ENCODE measurements at places on chromosomes 7 and 10.
A peak's percentile ranks its signal among the peaks of the same experiment; 100 is the strongest.

- peaks cover 6% of the 10 kb centered on the region for H3K36me3 ChIP-seq
- no peak overlapping the region for H3K27ac ChIP-seq
- peaks cover 42% of the 10 kb centered on the region for H3K27me3 ChIP-seq
- peaks cover 13% of the 10 kb centered on the region for H3K4me1 ChIP-seq
- peak overlapping the region; percentile 89 for H3K4me3 ChIP-seq
These were observed 31.1 kb downstream of the SKIDA1 start for GRCh38 chr10:21494191-21495001.

DNA sequence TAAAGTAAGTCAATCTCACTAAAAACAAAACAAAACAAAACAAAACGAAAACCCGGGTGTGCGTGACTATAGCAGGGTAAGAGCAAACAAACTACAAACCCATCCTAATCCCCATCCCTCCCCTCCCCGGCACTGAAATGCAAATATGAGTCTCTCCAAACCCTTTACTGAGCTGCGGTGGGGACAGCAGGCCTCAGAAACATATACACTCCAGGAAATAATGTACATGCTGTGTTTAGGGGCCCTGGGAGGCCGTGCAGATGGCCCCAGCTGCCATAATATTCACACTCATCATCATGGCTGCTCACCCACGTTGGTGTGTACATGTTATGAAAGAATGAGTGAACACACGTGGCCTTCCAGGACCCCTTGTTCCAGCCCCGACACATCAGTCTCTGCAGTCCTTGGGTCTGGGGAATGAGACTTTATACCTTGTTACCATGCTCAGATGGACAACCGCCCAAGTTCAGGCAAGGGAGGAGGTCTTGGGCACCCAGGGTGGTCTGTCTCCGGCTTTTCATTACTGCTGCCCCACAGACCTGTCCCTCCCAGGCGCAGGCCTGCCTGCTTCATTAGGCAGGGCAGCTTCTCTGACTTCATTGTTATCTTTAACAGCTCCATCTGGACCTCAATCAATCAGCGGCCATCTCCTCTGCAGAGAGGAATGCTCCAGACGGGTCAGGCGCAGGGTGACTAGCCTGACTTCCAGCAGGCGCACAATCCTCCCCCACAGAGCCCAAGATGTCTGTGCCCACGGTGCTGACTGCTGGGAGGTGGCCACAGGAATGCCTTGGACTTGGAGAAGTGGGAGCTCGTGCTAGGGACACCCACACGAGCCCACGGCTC, 20.6 kb downstream of the HSPA12A start:
- H3K4me3 ChIP-seq = no peak overlapping the region
- H3K27ac ChIP-seq = no peak overlapping the region
- H3K4me1 ChIP-seq = no peaks in the 10 kb centered on the region
- H3K27me3 ChIP-seq = peaks cover 26% of the 10 kb centered on the region

- no peaks in the 10 kb centered on the region for H3K27me3 ChIP-seq
- no peak for DNase-seq
- no peak overlapping the region for H3K4me3 ChIP-seq
- H3K36me3 ChIP-seq = no peaks in the 10 kb centered on the region
- no peak overlapping the region for H3K27ac ChIP-seq
- H3K4me1 ChIP-seq = no peaks in the 10 kb centered on the region
These were observed 23.5 kb downstream of the CPEB3 start for GRCh38 chr10:92267343-92267742.

- no peak overlapping the region for H3K4me3 ChIP-seq
- no peaks in the 10 kb centered on the region for H3K4me1 ChIP-seq
- no peak overlapping the region for H3K27ac ChIP-seq
These were observed 252.2 kb upstream of the YAE1 start for GRCh38 chr7:39313974-39314373.

DNA sequence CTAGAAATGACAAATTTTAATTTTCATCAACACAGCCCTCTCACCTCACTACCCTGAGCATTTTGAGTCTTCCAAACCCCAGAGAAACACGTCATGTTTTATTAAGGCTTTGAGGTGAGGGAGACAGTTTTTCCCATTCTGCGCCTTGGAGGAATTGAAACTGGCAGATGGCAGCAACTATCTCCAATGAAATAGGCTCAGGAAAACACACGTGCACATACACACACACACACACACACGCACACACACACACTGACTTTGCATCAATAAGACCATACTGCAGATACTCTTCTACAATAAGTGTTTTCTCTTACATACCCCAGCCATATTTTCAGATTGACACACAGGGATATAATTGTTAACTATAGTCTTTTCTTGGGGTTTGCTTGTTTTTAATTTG, 3.2 kb upstream of the SFTPA2 start:
- peaks cover 4% of the 10 kb centered on the region for H3K4me1 ChIP-seq
- no peak for DNase-seq
- no peaks in the 10 kb centered on the region for H3K36me3 ChIP-seq
- H3K27me3 ChIP-seq = peaks cover 45% of the 10 kb centered on the region
- H3K27ac ChIP-seq = no peak overlapping the region
- H3K4me3 ChIP-seq = no peak overlapping the region

DNA sequence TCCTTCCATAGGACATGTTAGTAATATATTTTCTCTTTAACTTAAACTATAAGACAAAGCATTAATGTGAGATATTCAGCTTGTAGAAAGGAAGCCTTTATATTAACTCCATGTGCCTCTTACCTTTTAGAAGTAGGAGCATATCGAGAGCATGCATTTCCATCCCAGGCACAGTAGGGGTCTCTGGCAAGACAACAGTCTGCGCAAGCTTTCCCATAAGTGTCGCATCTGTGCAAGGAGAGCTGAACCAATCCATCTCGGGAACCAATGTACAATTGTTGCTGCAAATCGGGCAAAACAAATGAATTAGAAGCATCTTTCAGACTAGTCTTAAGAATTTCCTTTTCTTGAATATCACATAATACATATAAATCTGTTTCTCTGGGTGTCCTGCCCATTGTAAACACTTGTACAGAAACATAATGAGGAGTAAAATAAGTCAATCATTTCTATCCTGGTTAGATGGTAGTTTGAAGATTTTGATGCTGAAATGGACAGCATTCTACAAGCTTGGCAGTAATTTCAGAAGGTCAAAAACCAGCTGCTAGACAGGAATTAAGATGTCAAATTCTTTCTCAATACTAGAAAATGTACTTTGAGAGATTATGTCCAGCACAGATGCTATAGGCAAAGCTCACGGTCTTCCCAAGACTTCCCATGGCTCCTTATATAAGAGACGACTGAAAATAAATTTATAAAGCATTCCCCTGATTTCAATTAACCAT, 171.8 kb downstream of the SEMA3D start:
- H3K27me3 ChIP-seq = no peaks in the 10 kb centered on the region
- H3K4me3 ChIP-seq = no peak overlapping the region
- no peak for DNase-seq
- H3K27ac ChIP-seq = no peak overlapping the region
- no peaks in the 10 kb centered on the region for H3K36me3 ChIP-seq
- H3K4me1 ChIP-seq = no peaks in the 10 kb centered on the region

DNA sequence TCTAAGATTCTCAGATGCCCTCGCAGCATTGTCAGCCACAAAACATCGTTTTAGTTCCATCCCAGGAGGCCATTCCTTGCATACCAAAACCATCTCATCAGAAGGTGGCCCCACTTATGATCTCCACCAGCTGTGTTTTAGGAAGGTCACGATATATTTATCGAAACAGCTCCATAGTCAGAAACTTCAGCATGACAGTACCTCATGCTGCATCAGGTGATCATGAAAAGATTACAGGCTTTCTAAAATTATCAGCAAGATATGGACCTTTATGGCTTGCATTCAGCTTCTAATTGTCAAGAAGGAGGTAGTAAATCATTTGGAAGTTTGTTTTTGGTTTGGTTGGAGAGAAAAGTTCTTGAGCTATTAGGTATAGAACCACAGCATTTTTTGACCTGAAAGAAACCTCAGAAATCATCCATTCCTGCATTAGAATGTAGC, 20.0 kb downstream of the JAZF1 start:
- H3K4me3 ChIP-seq = no peak overlapping the region
- no peaks in the 10 kb centered on the region for H3K27me3 ChIP-seq
- no peak overlapping the region for H3K27ac ChIP-seq
- no peak for DNase-seq
- peaks cover 3% of the 10 kb centered on the region for H3K36me3 ChIP-seq

- no peaks in the 10 kb centered on the region for H3K4me1 ChIP-seq
- H3K27me3 ChIP-seq = no peaks in the 10 kb centered on the region
- no peak overlapping the region for H3K4me3 ChIP-seq
- H3K36me3 ChIP-seq = no peaks in the 10 kb centered on the region
- no peak for DNase-seq
These were observed 173.6 kb downstream of the KIAA1217 start for GRCh38 chr10:24382596-24382978.

- no peaks in the 10 kb centered on the region for H3K4me1 ChIP-seq
- H3K36me3 ChIP-seq = no peaks in the 10 kb centered on the region
- DNase-seq = no peak
- no peak overlapping the region for H3K4me3 ChIP-seq
- H3K27ac ChIP-seq = no peak overlapping the region
- no peaks in the 10 kb centered on the region for H3K27me3 ChIP-seq
These were observed 950.3 kb downstream of the SORCS1 start for GRCh38 chr10:106214243-106214642.

GRCh38 chr7:12888717-12889116, 201.3 kb downstream of the ARL4A start:
- no peak overlapping the region for H3K27ac ChIP-seq
- no peaks in the 10 kb centered on the region for H3K4me1 ChIP-seq
- DNase-seq = no peak
- no peaks in the 10 kb centered on the region for H3K36me3 ChIP-seq
- peaks cover 7% of the 10 kb centered on the region for H3K27me3 ChIP-seq

DNA sequence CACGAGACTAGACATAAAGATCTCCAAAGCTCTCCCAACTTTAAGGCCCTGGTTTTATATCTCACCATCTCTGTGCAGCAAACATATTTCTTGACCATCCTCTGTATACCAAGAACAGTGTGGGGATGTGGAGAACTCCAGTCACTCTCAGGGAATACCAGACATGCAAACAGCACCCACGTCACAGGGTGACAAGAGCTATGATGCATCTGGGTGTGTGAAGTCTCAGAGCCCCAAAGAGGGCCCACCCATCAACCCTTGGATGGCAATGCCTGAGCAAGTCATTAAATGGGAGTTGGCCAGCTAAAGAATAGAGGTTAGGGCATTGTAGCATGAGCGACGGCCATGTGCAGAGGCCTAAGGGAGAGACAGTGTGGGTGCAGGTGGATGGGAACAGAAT, 373.5 kb upstream of the BMPER start:
- H3K4me1 ChIP-seq = peaks cover 15% of the 10 kb centered on the region
- no peak overlapping the region for H3K4me3 ChIP-seq
- DNase-seq = no peak
- H3K27ac ChIP-seq = no peak overlapping the region
- no peaks in the 10 kb centered on the region for H3K27me3 ChIP-seq
- peaks cover 3% of the 10 kb centered on the region for H3K36me3 ChIP-seq

DNA sequence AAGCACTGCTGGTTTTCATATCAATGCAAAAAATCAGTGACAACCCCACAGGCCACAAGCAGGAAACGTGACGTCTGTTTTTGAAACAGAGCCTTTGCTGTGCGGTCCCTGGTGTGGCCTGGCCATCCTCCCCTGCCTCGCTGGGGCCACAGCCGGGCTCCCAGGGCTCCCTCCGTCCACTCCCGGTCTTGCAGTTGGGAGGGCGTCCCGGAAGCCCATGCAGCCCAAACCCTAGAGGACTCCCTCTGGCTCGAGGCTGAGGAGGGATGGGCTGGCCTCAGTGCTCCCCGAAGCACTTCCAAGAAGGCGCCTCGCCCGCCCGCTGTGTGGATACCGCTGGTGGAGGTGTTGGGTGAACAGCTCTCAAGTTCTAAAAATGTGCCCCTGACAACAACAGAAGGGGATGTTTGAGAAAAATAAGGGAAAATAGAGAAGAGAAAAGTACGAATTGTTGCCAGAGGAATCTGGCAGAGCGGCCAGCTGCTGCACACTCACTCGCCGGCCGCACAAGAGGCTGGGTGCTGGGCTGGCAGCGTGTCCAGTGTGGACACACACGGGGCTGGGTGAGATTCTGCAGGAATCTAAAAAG, 73.5 kb downstream of the ZRANB1 start:
- peaks cover 13% of the 10 kb centered on the region for H3K4me1 ChIP-seq
- H3K27me3 ChIP-seq = peaks cover 65% of the 10 kb centered on the region
- H3K36me3 ChIP-seq = peaks cover 4% of the 10 kb centered on the region
- peak overlapping the region; percentile 66 for H3K4me3 ChIP-seq
- DNase-seq = peak; percentile 18
- H3K27ac ChIP-seq = peak overlapping the region; percentile 66

GRCh38 chr10:51302316-51302715, 228.0 kb downstream of the PRKG1 start:
- no peak overlapping the region for H3K27ac ChIP-seq
- DNase-seq = no peak
- H3K36me3 ChIP-seq = no peaks in the 10 kb centered on the region
- H3K4me1 ChIP-seq = no peaks in the 10 kb centered on the region
- H3K27me3 ChIP-seq = no peaks in the 10 kb centered on the region

DNA sequence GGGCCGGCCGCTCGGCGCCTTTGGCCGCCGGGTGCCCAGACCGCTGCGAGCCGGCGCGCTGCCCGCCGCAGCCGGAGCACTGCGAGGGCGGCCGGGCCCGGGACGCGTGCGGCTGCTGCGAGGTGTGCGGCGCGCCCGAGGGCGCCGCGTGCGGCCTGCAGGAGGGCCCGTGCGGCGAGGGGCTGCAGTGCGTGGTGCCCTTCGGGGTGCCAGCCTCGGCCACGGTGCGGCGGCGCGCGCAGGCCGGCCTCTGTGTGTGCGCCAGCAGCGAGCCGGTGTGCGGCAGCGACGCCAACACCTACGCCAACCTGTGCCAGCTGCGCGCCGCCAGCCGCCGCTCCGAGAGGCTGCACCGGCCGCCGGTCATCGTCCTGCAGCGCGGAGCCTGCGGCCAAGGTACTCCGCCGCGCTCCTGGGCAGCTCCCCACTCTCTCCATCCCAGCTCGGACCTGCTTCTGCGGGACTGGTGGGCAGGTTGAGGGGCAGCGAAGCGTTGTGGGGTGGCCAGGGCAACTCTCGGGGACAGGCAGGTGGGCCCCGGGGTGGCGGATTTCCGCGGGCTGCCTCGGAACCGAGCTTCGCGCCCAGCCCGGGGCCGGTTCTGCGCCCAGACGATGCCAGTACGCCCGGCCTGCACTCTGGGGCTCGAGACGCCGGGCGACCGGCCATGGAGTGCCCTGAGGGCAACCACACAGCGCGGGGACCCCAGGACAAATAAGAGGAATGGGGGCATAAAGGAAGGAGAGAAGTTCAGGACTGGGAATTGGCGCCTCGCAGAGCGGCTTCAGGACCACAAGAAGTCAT, 578 bp downstream of the HTRA1 start:
- peak overlapping the region; percentile 85 for H3K4me3 ChIP-seq
- H3K27ac ChIP-seq = no peak overlapping the region
- no peak for DNase-seq
- peaks cover 58% of the 10 kb centered on the region for H3K27me3 ChIP-seq

DNA sequence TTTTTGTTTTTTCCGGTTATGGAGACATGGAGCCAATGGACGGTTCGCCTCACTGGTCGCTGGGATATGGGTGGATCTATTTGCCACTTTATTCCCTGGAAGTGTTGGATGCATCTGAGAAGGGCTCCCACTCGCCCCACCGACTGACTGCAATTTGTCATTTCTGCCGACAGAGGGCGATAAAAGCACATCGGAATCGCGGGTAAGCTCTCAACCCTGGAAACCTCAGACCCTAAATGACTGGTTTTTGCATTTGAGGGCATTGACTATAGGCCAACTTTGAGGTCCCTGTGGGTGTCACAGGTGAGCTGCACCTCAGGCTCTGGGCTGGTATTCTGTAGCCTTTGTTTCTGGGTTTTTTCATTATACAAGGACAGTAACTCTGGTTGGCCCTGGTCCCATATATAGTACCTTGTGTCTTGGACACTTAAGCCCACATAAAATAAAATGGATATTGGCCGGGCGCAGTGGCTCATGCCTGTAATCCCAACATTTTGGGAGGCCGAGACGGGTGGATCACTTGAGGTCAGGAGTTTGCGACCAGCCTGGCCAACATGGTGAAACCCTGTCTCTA, 11.9 kb upstream of the OPALIN start:
- H3K27ac ChIP-seq = no peak overlapping the region
- DNase-seq = peak; percentile 48
- H3K36me3 ChIP-seq = no peaks in the 10 kb centered on the region
- H3K27me3 ChIP-seq = peaks cover 29% of the 10 kb centered on the region
